ENCODE measurements at places on chromosomes 2 and 18.

- DNase-seq = no peak
Measured at GRCh38 chr2:227772197-227772661, 26.5 kb downstream of the SCYGR8 start.

- no peak for DNase-seq
Measured at GRCh38 chr2:2286592-2286991, 44.5 kb downstream of the MYT1L start.

DNA sequence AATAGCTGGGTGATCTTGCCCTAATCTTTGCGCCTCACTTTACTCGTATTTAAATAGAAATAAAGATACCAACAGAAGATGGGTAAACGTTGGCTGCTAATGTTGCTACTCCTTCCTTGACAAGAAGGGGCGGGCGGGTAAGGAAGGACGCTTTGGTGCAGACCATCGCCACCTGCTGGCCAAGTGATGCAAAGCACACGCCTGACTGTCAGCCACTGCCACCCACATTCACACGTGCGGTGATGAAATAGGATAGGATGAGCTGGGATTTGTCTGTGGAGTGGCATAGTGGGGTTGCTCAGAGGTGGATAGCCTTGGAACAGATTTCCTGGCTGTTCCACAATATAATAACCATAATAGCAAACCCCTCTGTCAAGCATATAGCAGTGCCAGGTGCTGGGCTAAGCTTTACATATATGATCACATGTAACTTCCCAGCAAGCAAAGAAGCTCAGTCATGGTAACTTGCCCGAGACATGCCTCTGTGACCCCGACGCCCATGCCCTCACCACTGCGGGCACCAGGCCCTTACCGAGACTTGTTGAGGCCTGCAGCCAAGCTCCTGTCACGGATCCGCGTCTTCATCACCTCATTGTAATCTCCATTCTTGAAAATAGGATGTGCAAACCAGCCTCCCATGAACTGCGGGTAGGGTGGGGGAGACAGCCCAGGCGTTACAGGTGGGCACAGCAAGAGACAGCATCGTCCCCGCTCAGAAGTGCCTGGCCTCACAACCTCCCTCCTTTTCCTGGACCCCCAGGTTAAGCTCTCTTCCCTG is 39.3 kb downstream of the LCT start:
- peak; percentile 34 for DNase-seq

DNA sequence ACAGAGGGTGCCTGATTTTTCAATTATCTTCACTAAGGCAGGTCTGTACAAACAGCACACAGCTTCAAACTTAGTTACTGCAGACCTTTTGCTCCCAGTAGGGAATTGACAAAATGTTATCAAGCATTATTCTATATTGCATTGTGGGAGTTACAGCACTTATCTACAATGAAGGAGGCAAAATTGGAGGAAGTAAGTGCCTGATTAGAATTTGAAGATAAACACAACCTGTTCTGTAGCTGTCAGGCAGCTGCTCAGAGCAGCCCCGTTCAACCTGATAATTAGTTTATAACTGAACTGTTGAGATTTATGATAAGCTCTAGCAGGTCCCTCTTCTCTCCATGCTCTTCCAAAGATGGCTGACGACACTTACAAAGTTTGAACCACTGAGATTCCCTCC is 364.4 kb upstream of the CYRIA start:
- DNase-seq = no peak

- DNase-seq = no peak
Measured at GRCh38 chr2:6650311-6650710, 215.4 kb downstream of the CMPK2 start.

DNA sequence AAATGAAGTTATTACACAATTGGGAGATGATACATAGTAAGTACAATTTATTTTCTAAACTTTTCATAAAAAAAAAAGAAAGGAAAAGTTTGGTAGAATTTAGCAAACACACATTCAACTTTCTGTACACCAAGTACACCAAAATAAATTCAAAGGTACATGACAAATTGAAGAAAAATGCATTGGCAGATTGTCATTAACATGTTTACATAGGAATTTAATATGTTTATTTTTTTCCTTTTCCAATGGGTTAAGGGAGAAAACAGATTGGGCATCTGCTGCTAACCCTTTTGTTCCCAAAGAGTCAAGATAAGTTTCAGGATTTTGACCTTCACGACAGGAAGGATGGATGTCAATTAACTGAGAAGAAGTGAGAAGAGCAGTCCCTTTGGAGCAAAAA is 620.4 kb downstream of the XIRP2 start:
- DNase-seq = no peak

DNA sequence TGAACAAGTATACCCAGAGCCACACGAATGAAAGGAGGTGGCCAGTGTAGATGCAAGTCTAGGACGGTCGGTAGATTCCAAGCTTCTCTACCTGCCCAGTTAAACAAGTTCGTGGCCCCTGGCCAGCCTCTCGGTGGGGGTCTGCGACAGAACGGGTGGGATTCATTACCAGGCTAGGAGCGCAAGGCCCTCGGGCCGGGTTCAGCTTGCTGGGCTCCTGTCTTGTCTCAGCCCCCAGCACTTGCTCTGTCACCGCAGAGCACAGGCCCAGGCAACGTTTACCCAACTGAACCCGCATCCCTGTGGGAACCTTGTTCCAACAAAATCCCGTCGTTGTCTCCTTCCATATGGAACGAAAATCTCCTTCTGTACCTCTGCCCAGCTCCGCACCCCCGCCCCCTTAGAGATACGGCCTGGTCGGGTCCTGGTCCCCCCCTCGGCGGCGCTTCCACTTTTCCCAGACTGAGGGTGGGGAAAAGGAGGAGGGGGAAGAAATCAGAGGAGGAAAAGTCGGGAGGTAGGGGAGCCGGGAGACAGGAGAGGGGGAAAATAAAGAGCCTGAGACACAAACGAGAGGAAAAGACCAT is 1.9 kb upstream of the EMX1 start:
- DNase-seq = no peak

DNA sequence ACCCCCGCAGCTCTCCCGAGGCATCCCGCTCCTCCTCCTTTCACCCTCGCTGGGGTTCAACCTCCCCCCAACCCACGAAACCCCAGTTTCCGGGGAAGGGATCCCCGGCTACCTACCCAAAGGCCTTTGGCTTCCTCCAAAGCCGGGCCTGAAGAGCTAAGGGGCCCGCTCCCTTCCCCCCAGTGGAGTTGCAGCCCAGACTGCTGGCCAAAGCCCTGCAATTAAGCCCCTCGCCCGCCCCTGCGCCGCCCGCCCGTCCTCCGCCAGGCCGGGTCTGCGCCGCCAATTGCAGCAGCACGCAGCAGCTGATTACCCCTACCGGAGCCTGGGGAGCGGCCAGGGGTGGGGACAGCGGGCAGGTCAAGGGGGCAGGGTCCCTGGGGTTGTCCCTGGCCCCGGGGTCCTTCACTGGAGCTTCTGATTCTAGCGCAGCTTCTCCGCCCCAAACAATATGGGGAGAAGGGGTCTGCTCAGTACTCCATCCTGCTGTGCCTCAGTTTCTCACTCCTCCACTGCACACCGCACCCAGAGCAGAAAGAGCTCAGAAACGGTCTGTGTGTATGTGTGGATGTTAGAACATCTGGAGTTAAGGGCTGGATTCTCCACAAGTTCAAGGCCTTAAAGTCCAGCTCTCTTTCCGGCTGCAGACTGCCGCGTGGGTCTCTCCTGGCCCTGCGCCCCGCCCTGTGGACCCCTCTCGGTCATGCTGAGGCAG is 16.9 kb downstream of the WNT10A start:
- DNase-seq = no peak

DNA sequence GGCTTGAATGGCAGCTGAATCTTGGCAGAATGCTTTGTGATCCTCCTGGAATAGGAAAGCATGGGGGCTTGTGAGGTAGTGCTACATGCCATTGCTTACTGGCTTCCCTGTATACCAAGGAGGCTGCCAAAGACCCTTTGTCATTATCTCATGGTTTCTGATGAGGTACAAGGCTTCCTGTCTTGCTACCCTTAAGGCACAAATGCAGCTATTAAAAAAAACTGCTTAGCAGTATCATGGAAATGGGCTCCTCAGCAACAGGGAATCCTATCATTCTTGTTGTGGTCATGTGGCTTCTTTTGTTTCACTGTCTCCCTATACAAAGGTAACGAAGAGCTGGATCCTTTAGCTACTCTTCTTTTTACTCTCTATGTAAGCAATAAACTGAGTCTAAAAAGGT is 6.6 kb upstream of the KANSL1L start:
- DNase-seq = no peak

DNA sequence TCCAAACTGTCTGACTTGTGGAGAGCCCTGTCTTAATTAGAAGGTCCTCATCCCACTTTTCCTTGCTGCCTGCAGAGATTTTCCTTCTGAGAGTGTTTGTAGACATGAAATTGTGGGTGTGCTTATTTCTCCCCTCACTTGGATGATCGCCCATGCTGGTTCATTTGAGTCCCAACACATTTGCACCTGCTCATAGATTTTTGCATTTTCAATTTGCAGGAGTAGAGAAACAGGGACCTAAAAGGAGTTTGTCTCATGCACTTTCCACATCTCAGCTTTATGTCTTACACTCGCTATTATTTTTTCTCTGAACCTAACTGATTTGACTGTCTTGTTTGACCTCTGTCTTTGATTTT is 33.2 kb upstream of the FHL2 start:
- DNase-seq = no peak

All from fibroblast of skin of left biceps (primary cell).